ENCODE measurements at places on chromosomes 16 and 17. TPM values are rescaled to one million over a fixed set of nuclear protein-coding genes. Genes with fewer than 3 reads are reported as not detected.

IGSF6 gene
- total RNA-seq = not detected

ELMO3 gene
- 25.6 TPM for total RNA-seq

AIPL1 gene
- not detected for total RNA-seq

USP22 gene
- total RNA-seq = 137 TPM

FBXW10 gene
- total RNA-seq = not detected

All from Peyer's patch (tissue), 4 donors.